ENCODE measurements at places on chromosomes 2 and 18. TPM values are rescaled to one million over a fixed set of nuclear protein-coding genes. Genes with fewer than 3 reads are reported as not detected.
A peak's percentile ranks its signal among the peaks of the same experiment; 100 is the strongest.

DNA sequence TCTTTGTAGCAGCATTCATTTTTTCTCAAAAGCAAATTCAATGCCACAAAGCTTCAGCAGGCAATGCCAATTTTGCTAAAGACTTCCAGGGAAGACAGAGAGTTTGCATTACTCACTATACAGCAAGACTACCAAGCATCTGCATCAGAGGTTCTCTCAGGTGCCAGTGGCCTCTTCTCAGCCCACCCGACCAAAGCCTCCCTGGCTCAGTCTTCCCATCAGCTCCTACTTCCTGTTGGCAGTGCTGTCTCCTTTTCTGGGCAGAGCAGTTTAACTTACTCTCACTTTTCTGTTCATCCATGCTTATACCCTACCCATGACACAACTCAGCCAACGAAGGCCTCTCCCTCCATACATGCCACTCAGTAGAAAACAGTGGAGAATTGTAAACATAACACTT is 157.1 kb downstream of the TRABD2A start:
- no peaks in the 10 kb centered on the region for H3K36me3 ChIP-seq
- no peak for DNase-seq
- no peak overlapping the region for H3K27ac ChIP-seq
- H3K27me3 ChIP-seq = no peaks in the 10 kb centered on the region
- no peak overlapping the region for H3K4me3 ChIP-seq

DNA sequence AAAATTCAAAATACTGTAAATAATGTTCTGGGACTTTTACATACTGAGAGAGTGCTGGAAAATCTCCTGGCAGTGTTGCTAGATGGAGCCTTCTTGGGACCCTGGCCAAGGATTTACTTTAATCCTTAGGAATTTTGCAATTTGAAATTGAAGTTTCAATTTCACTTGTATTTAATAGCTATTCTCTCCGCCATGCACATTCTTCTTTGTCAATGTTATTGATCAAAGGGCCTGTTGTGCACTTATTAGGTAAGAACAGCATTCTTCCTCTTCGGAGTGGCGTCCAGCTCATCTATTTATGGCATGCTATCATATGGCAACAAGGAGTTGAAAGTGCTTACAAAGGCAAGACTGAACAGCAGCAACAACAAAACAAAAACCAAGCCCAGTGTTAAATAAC is 40.1 kb upstream of the SOS1 start:
- no peaks in the 10 kb centered on the region for H3K27me3 ChIP-seq
- no peak overlapping the region for H3K27ac ChIP-seq
- H3K36me3 ChIP-seq = no peaks in the 10 kb centered on the region
- H3K4me1 ChIP-seq = no peaks in the 10 kb centered on the region
- H3K4me3 ChIP-seq = no peak overlapping the region

GRCh38 chr2:218679119-218679518 is 7.2 kb downstream of the STK36 start:
- H3K36me3 ChIP-seq = no peaks in the 10 kb centered on the region
- H3K4me1 ChIP-seq = no peaks in the 10 kb centered on the region
- no peak for DNase-seq
- no peak overlapping the region for H3K4me3 ChIP-seq
- H3K27me3 ChIP-seq = no peaks in the 10 kb centered on the region

- H3K4me3 ChIP-seq = no peak overlapping the region
- H3K27me3 ChIP-seq = no peaks in the 10 kb centered on the region
- peaks cover under 1% of the 10 kb centered on the region for H3K36me3 ChIP-seq
- H3K4me1 ChIP-seq = peaks cover 15% of the 10 kb centered on the region
- DNase-seq = no peak
Measured at GRCh38 chr2:233486778-233487552, 79.6 kb downstream of the USP40 start.

DNA sequence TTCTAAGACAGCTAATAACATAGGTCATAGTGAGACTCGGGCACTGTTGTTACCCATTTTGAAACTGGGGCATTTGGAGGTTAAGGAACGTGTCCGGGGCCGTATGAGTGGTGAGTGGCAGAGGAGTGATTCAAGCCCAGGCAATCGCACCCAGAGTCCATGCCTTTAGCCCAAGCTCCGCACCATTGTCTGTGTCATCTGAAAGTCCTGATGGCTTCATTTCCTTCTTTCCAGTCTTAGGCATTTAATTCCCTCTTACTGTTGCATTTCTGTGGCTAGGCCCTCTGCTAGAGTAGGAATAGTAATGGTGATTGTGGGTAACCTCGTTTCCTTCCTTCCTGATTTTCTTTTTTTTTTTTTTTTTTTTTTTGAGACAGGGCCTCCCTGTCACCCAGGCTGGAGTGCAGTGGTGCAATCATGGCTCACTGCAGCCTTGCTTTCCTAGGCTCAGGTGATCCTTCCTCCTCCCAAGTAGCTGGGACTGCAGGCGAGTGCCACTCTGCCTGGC is 49.8 kb upstream of the ASB1 start:
- no peaks in the 10 kb centered on the region for H3K4me1 ChIP-seq
- no peak overlapping the region for H3K4me3 ChIP-seq
- DNase-seq = no peak
- H3K36me3 ChIP-seq = peaks cover 12% of the 10 kb centered on the region
- no peak overlapping the region for H3K27ac ChIP-seq
- H3K27me3 ChIP-seq = no peaks in the 10 kb centered on the region

DNA sequence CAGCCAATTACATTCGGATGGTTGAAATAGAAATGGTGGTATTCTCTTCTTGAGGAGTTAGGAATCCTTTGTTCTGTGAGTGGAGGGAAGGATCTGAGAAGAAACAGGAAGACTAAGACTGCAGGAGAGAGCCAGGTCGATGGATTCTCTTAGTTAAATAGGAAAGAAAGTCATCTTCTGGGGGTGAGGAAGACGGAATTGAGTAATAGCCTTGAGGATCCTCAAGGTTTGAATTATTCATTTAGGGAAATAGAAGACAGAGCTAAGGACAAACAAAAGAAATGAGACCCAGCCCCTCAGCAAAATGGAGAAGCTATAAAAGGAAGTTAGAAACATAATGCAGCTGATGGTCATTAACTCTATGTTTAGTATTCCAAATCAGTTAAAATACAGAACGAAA is 1.8 kb downstream of the LAPTM4A start:
- H3K27ac ChIP-seq = peak overlapping the region; percentile 97
- DNase-seq = no peak
- H3K36me3 ChIP-seq = no peaks in the 10 kb centered on the region
- peaks cover 22% of the 10 kb centered on the region for H3K4me1 ChIP-seq

DNA sequence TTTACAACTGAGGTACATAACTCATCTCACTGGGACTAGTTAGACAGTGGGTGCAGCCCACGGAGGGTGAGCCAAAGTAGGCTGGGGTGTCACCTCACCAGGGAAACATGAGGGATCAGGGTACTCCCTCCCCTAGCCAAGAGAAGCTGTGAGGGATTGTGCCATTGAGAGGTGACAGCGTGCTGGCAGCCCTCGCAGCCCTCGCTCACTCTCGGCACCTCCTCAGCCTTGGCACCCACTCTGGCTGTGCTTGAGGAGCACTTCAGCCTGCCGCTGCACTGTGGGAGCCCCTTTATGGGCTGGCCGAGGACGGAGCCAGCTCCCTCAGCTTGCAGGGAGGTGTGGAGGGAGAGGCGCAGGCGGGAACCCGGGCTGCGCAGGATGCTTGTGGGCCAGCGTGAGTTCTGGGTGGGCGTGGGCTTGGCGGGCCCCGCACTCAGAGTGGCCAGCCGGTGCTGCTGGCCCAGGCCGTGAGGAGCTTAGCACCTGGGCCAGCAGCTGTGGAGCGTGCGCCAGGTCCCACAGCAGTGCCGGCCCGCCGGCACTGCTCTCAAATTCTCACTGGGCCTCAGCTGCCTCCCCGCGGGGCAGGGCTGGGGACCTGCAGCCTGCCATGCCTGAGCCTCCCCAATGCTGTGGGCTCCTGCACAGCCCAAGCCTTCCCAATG is 44.5 kb upstream of the FAM110C start:
- no peaks in the 10 kb centered on the region for H3K4me1 ChIP-seq
- H3K36me3 ChIP-seq = no peaks in the 10 kb centered on the region
- H3K4me3 ChIP-seq = no peak overlapping the region
- no peaks in the 10 kb centered on the region for H3K27me3 ChIP-seq
- DNase-seq = no peak

- no peaks in the 10 kb centered on the region for H3K36me3 ChIP-seq
- H3K27me3 ChIP-seq = no peaks in the 10 kb centered on the region
Measured at GRCh38 chr18:48098538-48098937, 168.1 kb upstream of the SMAD2 start.

DNA sequence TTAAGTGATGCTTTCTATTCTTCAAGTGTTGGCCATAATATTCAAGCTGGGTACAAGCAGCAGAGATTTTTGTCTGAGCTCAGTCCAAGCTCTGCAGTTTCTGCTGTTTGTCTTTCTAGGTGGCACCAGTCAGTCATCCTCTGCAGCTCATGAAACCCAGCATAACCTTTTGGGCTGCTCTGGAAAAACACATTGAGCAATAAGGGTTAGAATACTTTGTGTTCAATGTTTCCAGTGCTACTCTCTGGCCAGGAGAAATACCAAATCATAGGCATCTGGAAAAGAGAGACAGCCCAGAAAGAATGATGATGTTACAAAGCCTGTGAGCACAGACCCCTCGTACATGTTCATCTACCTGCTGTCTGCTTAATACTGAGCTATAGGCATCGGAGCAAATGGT is 19.5 kb upstream of the WIPF1 start:
- H3K27me3 ChIP-seq = no peaks in the 10 kb centered on the region
- no peak for DNase-seq
- no peak overlapping the region for H3K4me3 ChIP-seq
- H3K27ac ChIP-seq = peak overlapping the region; percentile 80

- H3K27me3 ChIP-seq = no peaks in the 10 kb centered on the region
- H3K36me3 ChIP-seq = no peaks in the 10 kb centered on the region
- DNase-seq = no peak
- no peak overlapping the region for H3K4me3 ChIP-seq
Measured at GRCh38 chr2:42214669-42215068, 45.5 kb downstream of the EML4 start.

GRCh38 chr2:64482765-64483504 is 29.0 kb downstream of the LGALSL start:
- no peaks in the 10 kb centered on the region for H3K36me3 ChIP-seq
- H3K27me3 ChIP-seq = no peaks in the 10 kb centered on the region
- H3K4me3 ChIP-seq = no peak overlapping the region
- H3K27ac ChIP-seq = no peak overlapping the region
- no peaks in the 10 kb centered on the region for H3K4me1 ChIP-seq
- no peak for DNase-seq

GRCh38 chr2:209340522-209340921 is 83.3 kb upstream of the MAP2 start:
- no peaks in the 10 kb centered on the region for H3K36me3 ChIP-seq
- H3K4me3 ChIP-seq = no peak overlapping the region
- DNase-seq = no peak
- no peaks in the 10 kb centered on the region for H3K4me1 ChIP-seq

DNA sequence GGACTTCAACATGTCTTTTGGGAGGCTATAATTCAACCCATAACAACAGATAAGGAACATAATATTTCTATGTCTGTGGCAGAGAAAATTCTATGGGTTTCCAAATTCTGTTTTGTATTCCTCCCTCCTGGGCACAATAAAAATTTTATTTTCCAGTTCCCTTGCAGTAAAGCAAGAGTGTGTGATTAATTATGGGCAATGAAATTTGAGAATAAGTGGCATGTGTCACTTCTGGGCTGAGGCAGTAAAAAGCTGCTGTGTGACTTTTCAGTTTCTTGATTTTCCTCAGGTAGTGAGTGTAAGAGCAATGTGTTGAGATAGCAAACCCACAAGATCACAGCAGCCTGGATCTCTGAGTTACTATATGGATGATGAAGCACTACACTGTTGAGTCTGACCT is 216.4 kb downstream of the MEIS1 start:
- H3K36me3 ChIP-seq = no peaks in the 10 kb centered on the region
- DNase-seq = no peak
- no peak overlapping the region for H3K27ac ChIP-seq
- no peaks in the 10 kb centered on the region for H3K27me3 ChIP-seq
- H3K4me1 ChIP-seq = no peaks in the 10 kb centered on the region

- H3K27me3 ChIP-seq = no peaks in the 10 kb centered on the region
- no peak overlapping the region for H3K4me3 ChIP-seq
- H3K36me3 ChIP-seq = no peaks in the 10 kb centered on the region
- no peak for DNase-seq
- H3K4me1 ChIP-seq = no peaks in the 10 kb centered on the region
Measured at GRCh38 chr2:102484310-102485061, 11.5 kb downstream of the SLC9A4 start.

GRCh38 chr2:167336213-167336612 is 447.9 kb downstream of the XIRP2 start:
- DNase-seq = no peak
- H3K4me3 ChIP-seq = no peak overlapping the region
- no peak overlapping the region for H3K27ac ChIP-seq
- no peaks in the 10 kb centered on the region for H3K36me3 ChIP-seq

- no peaks in the 10 kb centered on the region for H3K36me3 ChIP-seq
- no peak for DNase-seq
- H3K4me3 ChIP-seq = no peak overlapping the region
- H3K27ac ChIP-seq = no peak overlapping the region
Measured at GRCh38 chr18:6044773-6045172, 149.5 kb upstream of the TMEM200C start.

GRCh38 chr2:121038891-121039616 is 245.9 kb downstream of the TFCP2L1 start:
- DNase-seq = no peak
- H3K4me3 ChIP-seq = no peak overlapping the region
- no peaks in the 10 kb centered on the region for H3K36me3 ChIP-seq
- H3K27me3 ChIP-seq = no peaks in the 10 kb centered on the region
- H3K27ac ChIP-seq = no peak overlapping the region

DNA sequence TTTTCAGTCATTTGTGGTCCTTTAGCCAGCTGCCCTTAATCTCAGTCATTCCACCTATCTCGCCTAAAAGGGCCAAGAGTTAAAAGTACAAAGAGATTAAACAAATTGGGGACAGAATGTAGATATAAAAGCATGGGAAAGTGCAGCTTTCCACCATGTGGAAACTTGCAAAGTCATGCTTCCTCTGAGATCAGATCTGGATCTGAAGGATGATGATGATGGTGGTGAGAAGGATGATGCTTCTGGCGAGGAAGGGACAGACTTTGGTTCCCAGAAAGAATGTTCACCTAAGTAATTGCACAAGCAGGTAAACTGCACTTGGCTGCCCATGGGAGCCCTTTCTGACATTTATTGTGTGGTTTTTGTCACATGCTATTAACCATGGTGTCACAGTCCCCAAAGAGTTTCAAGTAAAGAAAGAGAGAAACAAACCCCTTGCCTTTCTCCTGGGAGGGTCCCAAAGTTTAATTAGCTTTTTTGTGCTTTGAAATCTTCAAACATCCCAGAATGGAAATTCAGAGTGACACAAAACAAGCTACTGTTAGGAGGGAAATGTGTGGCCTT is 34.7 kb downstream of the KLF7 start:
- H3K36me3 ChIP-seq = no peaks in the 10 kb centered on the region
- H3K27ac ChIP-seq = peak overlapping the region; percentile 92
- H3K4me1 ChIP-seq = peaks cover 55% of the 10 kb centered on the region
- no peak for DNase-seq
- H3K27me3 ChIP-seq = no peaks in the 10 kb centered on the region
- H3K4me3 ChIP-seq = no peak overlapping the region

RAB10 gene
- total RNA-seq = 133 TPM

CNGA3 gene
- total RNA-seq = not detected

CD28 gene
- total RNA-seq = 0.22 TPM

VIT gene
- total RNA-seq = 123 TPM

PPP3R1 gene
- total RNA-seq = 31.5 TPM

Measured in tibial nerve (tissue), 4 donors.